ENCODE measurements at places on chromosomes 3 and 15.
A peak's percentile ranks its signal among the peaks of the same experiment; 100 is the strongest.

DNA sequence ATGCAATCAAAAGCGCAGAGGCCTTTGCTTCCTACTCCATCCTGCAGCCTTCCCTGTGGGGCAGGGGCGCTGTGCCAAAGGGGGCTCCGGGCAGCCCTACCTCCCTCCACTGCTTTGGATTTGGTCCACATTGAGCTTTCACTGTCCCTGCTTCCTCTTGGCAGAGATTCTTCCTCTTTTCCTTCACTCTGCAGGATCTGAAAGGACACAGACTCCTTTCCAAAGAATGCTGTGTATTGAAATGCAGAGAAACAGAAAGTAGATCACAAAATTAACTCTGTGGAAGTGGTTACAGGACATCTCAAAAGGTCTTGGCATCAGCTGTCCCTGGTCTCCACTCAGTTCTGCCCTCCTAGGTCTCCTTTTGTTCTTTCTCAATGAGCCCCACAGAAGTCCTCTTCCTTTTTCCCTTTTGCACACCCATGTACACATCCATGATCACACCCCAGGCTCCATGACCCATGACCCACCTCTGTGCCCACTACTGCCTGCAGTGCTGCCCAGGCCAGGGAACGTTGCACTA lies 64.1 kb downstream of the CCR1 start:
- no peak for DNase-seq

- peak; percentile 57 for DNase-seq
Measured at GRCh38 chr15:52466134-52466701, 62.5 kb downstream of the MYO5A start.

GRCh38 chr15:89864958-89865739 lies 28.6 kb downstream of the AP3S2 start:
- no peak for DNase-seq

DNA sequence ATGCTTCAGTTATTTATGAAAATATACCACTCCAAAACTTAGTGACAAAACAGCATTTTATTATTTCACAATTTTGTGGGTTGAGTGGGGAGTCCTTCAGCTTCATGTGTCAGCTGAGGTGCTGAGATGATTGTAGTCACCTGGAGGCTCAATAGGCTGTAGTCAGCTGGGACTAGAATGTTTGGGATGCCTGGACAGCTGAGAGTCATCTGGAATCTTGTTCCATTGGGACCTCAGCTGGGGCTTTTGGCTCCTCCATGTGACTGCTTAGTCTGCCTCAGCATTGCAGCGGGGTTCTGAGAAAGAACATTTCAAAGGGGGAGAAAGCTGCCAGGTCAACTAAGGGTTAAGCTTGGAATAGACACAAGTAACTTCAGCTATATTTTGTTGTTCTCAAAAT lies 13.4 kb downstream of the STT3B start:
- no peak for DNase-seq

All from activated naive CD8-positive, alpha-beta T cell treated with anti-CD3 and anti-CD28 coated beads for 36 hours (primary cell).